ENCODE measurements at places on chromosomes 16 and 17.

DNA sequence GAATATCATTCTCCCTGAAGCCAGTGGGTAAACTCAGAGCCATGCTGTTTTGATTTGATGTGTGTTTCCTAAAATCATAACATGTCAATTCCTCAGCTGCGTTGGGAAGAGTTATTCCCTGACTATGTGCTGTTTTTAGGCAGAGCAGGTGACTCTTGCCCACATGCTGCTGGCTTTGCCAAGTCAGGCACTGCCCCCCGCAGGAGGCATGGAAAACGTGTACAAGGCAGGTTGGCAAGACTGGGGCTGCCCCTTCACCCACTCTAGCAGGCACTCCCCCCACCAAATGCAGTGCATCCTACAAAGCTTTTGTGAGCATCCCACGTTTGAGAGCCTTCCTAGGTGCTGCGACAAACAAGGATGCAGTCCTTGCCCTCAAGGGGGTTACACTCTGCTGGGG, 38.3 kb upstream of the NAT9 start:
- no peak for DNase-seq

DNA sequence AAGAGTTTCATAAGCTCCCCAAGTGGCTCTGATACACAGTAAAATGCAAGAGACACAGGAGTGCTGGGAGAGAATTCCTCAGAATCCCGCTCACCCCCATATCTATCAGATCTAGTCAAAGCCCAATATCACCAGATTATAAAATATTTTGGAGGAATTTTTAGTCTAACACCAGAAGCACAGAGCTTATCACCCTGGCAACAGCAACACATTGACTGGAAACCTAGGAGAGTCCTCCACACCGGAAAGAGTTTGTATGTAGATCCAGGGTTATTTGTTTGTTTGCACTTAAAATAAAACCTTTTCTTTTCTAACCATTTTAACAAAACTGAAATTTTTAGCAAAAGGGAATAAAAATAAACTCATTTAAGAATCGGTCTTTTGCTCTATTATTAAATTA, 7.2 kb downstream of the SOX9 start:
- no peak for DNase-seq

DNA sequence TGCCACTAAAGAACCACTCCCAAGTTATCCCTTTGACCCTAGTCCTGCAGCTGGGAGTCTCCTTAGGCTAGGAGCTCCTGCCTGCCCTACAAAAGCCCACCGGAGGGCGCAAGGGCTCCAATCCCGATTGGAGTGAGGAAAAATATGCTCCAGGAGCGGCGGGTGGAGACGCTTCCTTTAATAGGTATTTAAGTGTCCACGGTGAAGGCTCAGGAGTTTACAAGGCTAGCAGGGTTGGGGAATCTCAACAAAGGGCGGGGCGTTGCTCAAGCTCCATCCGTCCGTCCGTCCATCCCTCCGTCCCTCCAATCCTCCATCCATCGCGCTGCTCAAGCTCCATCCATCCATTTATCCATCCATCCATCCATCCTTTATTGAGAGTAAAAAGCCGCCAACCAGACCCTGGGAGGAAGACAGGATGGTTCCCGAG, 556 bp upstream of the SPNS1 start:
- no peak for DNase-seq

DNA sequence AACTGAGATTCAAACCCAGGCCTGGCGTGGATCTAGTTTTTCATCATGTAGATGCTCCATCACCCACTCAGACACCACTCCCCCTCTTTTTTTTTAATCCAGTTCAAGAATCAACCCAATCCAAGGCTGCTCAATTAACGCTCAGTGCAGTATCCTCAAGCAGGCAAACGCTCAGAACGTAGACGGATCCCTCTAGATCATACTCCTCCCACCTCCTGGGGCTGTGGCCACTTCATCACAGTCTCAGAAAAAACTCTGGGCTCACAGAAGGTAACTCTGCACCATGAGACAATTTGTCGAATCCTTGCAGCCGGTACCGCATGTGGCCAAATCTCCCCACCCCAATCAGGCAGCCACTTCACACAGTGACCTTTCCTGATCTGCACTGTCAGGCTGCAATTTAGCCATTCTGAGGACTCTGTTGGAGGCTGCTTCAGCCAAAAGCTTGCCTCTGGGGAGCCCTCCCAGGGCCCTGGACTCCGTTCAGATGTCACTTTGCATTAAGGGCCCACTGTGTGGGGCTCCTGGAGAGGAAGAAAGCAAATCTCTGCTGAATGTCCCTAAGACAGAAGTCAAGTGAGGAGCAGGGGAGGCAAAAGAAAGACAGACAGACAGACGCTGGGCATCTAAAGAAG, 183.5 kb downstream of the XYLT1 start:
- no peak for DNase-seq

DNA sequence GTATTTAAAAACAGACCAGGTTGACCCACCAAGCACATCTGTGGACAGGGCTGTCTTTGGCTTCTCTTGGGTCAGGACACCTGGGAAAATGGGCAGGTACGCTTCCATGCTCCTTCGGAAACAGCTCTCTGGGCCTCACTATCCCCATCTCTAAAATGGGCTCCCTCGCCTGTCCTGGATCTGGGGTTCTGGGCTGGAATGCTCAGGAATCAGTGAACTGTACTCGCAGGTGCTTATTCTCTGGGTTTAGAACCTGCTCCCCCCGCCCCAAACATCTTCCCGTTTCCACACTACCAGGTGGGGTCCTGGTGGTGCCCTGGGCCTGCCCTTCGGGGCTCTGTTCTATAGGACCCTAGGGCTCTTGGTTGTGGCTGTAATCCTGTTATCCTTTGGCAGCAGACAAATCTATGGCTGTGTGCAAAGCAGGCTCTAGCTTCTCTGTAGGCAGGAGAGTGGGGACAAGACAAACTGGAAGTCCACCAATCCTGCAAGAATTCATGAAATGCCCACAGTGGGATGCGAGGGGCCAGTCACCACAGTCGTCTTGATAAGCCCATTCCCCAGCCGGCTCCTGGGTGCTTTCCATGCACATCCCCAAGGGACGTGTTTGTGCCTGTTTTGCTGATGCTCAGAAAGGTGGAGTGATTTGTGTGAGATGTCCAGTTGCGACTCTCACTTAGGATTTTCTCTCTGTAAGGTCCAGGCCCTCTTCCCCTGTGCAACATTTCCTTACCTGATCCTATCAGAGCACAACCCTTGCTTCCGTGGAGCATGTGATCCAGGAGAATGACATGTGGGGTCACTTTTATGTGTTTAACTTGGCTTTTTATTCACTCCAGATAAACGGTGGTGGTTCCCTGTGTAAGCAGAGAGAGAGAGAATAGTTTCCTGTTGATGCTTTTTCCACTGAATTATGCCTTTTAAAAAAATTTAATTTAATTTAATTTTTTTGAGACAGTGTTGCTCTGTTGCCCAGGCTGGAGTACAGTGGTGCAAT, 37.2 kb downstream of the HAPSTR1 start:
- DNase-seq = no peak

- no peak for DNase-seq
Measured at GRCh38 chr16:67942510-67943255, 1.2 kb downstream of the LCAT start.

DNA sequence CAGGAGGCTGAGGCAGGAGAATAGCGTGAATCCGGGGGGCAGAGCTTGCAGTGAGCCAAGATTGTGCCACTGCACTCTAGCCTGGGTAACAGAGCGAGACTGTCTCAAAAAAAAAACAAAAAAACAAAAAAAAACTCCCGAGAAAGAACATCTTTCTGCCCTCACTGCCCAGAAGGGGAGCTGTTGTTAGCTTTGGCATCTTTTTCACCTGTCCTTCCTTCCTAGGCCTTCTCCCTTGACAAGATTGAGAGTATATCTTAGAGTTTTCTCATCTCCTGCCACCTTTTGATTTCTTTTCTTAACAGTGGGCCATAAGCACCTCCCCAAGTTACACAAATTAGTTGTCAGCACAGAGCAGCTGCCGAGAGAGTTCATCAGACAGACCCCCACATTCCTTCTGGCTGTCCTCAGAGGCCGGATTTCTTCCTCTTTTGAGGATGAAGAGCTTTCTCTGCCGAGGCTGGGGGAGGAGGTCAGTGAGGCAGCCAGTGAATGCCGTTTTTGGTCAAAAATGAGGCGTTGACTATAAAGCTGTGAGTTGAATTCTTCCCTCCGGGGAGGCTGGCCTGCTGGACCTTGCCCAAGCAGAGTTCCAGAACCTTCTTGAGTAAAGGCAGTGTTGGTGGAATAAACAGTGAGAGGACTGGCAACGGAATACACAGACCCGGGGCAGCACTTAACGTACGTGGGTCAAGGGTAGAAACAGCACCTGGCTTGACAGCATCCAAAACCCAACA, 127.0 kb downstream of the ABCC6 start:
- DNase-seq = no peak

DNA sequence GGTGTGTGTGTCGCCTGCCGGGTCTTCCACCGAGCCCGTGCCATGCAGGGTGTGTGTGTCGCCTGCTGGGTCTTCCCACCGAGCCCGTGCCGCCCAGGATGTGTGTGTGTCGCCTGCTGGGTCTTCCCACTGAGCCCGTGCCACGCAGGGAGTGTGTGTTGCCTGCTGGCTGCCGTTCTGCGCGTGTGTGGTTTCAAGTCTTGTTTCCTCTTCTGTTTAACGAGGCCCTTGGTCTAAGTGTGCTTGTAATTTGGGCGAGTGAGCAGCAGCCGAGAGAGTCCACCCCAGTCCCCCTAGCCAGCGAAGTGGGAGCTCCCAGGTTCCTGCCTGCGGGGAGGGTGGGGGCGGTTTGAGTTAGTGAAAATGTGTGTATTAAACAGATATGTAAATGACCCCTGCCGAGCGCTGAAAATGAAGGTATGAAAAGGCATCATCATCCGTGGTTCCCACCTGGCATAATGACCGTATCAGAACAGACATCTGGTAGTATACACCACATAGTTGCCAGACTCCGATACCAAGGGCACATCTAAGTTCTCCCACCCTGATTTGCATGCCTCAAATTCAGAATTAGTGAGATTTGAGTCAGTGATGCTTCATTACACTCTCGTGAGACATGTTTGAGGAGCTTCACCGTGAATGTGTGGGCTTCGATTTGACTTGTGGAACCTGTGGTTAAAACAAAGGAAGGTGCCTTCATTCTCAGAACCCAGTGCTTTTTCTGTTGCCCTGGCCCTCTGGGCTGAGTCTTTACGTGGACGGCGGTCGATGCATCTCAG, 114.5 kb upstream of the CHMP6 start:
- DNase-seq = no peak

GRCh38 chr17:33469421-33469820, 176.3 kb upstream of the ASIC2 start:
- no peak for DNase-seq

- no peak for DNase-seq
Measured at GRCh38 chr17:46733837-46734475, 84.5 kb downstream of the WNT3 start.

DNA sequence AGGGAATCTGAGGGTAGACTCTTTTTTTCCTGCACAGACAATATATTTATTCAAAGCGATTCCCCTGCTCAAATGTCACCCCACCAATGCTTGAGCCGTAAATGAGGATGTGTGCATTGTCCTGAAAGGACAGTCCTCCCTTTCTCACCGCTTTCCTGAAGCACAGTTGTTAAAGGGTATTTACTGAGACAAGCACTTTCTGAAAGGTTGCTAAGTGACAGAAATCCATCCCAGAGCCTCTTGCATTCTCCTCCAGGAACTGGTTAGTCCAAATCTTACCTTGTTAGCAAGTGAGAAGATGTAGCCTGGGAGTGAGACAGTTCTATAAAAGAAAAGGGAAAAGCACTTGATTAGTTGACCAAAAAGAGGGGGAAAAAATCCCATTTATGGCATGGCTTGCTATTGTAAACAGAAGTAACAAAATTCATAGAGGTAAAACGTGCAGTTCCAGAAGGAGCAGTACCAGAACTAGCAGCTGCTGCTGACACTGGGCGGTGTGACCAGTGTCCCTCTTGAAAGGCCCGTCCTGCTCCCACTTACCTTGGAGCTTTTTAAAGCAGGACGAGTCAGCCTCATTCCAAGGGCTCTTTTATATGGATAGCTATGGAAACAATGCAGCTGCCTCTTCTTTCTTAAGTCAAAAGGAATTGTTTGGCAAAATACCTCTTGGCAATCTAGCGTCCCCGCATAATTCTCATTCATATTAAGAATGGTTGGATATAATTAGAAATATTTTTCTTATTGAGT, at the start of gene MYH2:
Gene MYH2, minus strand, starts transcription at position 563 of the 747 bp plus-strand sequence. CDS start 1,738 bp downstream, outside the sequence.
- no peak for DNase-seq

GRCh38 chr16:80615735-80616134, 74.9 kb downstream of the DYNLRB2 start:
- no peak for DNase-seq

- DNase-seq = peak; percentile 47
Measured at GRCh38 chr17:79997011-79997660, 38.5 kb downstream of the TBC1D16 start.

DNA sequence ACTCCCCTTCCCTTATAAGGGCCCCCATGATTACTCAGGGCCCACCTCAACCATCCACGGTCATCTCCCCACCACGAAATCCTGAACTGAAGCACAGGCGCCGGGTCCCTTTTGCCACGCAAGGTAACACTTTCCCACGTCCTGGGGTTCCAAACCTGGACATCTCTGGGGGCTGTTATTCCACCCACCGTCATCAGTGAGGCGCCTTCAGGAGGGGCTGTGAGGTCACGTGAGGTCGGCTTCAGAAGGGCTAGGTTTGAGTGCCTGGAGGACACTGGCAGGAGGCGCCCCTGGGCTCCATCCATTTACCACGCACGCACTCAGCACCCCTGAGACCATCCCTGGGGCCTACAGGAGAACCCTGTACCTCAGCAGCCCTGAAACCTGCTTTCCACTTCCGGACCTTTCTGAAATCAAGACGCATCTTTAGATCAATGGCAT, 4.1 kb downstream of the CD2BP2 start:
- DNase-seq = no peak

- no peak for DNase-seq
Measured at GRCh38 chr17:42457107-42457792, 1.4 kb upstream of the ATP6V0A1 start.

DNA sequence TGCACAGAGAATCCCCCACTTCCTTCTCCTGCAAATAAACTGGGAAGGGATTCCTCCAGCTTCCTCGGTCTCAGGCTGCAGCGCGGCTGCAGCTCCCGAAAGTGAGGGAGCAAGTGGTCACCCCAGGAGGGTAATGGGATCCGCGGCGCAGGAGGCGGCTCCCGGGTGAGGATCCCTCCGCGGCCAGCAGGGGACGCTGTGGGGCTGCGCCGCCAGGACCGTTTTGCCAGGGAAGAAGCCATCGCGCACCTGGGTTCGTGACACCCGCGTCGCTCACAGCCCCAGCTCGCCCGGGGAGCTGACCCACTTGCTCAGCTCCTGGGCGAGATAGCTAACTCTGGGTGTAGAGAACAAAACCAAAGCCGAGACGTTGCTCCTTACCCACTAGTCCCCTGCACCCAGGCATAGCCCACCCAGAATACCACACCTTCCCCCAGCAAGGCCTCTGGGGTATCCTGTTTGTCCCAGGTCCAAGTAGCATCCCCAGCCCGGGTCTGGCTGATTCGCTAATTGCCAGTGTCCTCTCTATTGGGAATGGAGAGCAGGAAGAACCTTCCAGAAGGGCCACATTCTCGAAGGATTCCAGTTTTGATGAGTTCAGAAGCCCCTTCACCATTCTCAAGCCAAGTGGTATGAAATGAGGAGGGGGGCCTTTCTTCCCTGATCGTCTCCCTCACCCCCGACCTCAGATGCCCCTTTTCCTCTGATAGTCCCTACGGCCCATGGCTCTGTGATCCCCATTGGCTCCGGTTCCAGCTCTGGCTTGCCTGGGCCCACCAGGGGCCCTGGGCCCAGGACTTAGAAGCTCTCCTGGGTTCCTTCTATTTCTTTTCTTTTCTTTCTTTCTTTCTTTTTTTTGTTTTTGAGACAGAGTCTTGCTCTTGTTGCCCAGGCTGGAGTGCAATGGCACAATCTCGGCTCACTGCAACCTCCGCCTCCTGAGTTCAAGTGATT, 14.1 kb downstream of the CYGB start:
- DNase-seq = peak; percentile 73

- no peak for DNase-seq
Measured at GRCh38 chr17:6710317-6710716, 2.9 kb downstream of the SLC13A5 start.

Measured in activated CD4-positive, alpha-beta T cell treated with anti-CD3 and anti-CD28 coated beads, Interleukin-2, amount 50 U/mL, for 4 hours (primary cell).